Vein endothelial cell (primary cell): ENCODE measurements at places on chromosomes 2 and 18. TPM values are rescaled to one million over a fixed set of nuclear protein-coding genes. Genes with fewer than 3 reads are reported as not detected.

SLC5A7 gene
- total RNA-seq: not detected in 2 replicates

TRIM54 gene
- total RNA-seq: 0.10 and 0.33 TPM in 2 replicates

CAPN14 gene
- total RNA-seq: 0.10 TPM in 1 of 2 replicates, not detected in the other

GEN1 gene
- 10.8 and 25.5 TPM in 2 replicates for total RNA-seq

VIT gene
- total RNA-seq: 1.3 and 3.2 TPM in 2 replicates

GCKR gene
- 0.98 and 3.2 TPM in 2 replicates for total RNA-seq

MYL1 gene
- total RNA-seq: not detected in 2 replicates

SMIM21 gene
- not detected in 2 replicates for total RNA-seq

ANKRD30B gene
- total RNA-seq: not detected in 2 replicates

CNDP1 gene
- not detected in 2 replicates for total RNA-seq

CFC1 gene
- not detected in 2 replicates for total RNA-seq
